GM06990 (cell line): ENCODE measurements at places on chromosomes 3 and 15.

GRCh38 chr3:133282236-133282635 lies 117.6 kb upstream of the BFSP2 start:
- DNase-seq = no peak

GRCh38 chr3:59946401-59946800 lies 896.6 kb upstream of the CFAP20DC start:
- no peak for DNase-seq

GRCh38 chr3:151084893-151085226 lies 604 bp upstream of the MED12L start:
- no peak for DNase-seq

DNA sequence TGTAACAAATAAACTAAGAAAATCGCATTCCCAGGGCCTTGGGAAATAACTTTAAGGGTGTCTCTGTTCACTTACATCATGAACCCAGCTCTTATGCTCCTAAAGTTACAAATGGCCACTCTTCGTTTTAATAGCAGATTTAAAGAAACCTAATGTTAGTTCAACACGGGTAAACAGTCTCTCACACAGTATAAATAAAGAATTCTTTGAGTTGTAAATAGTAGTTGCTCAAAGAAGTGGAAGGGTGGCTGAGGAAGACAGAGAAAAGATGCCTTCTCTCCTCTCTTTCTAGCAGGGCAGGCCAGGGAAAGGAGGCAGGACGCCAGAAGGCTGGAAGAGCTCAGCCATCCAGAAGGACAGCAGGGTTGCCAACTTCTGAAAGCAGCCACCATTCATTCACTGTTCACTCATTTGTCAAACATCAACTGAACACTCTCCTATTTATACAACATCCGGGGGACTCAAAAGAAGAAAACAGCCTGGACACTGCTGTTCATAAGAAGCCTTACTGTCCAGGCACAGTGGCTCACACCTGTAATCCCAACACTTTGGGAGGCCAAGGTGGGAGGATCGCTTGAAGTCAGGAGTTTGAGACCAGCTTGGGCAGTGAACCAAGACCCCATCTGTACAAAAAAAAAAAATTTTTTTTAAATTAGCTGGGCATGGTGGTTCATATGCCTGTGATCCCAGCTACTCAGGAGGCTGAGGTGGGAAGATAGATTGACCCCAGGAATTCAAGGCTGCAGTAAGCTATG lies 47.3 kb downstream of the WWTR1 start:
- no peak for DNase-seq

DNA sequence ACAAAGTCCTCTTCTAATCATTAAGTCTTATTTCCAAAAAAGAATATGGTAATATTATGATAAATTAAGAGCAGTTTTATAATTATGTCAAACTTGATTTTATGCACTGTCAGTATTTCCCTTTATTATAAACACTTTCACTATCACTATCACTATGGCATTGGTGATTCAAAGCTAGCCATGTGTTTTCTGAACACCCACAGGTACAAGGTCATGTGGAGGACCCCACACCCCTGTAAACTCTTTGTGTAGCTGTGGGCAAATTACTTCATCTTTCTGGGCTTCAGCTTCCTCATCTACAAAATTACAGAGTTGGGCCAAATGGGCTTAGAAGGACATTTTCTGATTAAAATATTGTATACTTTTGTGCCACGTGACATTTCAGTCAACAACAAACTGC lies 41.7 kb downstream of the FBXL22 start:
- no peak for DNase-seq
